Brain pericyte (primary cell): ENCODE measurements at places on chromosomes 1 and 21.
A peak's percentile ranks its signal among the peaks of the same experiment; 100 is the strongest.

- no peak for DNase-seq
These were observed 25.0 kb downstream of the SZT2 start for GRCh38 chr1:43414634-43415223.

GRCh38 chr21:31418377-31419001 is 74.4 kb upstream of the TIAM1 start:
- DNase-seq: no peak

- DNase-seq: no peak
These were observed 112.6 kb downstream of the ADAMTS1 start for GRCh38 chr21:26732432-26733221.

- DNase-seq: no peak
These were observed 107.0 kb downstream of the PLXNA2 start for GRCh38 chr1:208137193-208137592.

- no peak for DNase-seq
These were observed 32.2 kb downstream of the HSPG2 start for GRCh38 chr1:21904704-21905520.

DNA sequence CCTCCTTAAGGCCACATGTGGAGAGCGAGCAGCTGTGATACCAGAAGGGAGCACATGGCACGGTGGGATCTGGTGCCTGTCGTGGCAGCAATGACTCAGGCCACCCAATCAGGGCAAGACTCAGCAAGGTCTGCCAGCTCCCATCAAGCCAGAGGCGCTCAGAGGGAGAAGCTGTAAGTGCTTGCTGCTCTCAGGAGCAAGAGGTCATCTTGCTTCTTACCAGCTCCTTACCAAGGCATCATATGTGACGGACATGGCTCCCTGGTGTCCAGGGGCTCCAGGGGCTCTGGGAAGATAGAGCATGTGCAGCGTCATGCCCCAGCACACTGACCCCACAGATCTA is 72.9 kb downstream of the ITPKB start:
- DNase-seq: no peak

DNA sequence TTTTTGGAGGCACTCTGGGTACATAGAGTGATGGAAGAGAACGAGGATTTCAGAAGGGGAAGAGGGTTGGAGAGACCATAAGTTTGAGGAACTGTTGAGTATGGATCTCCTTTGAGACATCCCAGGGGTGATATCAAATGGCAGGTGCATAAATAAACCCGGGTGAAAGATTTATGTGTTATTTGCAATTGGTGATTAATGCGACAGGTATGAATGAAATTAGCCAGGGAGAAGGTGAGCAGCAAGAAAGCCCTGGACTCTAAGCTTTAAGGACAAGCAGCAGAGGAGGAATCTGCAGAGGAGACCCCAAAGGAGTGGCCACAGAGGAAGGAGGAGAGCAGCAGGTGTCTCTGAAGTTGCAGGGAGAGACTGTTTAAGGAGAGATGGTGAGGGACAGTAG is 8.8 kb upstream of the REN start:
- DNase-seq: no peak

DNA sequence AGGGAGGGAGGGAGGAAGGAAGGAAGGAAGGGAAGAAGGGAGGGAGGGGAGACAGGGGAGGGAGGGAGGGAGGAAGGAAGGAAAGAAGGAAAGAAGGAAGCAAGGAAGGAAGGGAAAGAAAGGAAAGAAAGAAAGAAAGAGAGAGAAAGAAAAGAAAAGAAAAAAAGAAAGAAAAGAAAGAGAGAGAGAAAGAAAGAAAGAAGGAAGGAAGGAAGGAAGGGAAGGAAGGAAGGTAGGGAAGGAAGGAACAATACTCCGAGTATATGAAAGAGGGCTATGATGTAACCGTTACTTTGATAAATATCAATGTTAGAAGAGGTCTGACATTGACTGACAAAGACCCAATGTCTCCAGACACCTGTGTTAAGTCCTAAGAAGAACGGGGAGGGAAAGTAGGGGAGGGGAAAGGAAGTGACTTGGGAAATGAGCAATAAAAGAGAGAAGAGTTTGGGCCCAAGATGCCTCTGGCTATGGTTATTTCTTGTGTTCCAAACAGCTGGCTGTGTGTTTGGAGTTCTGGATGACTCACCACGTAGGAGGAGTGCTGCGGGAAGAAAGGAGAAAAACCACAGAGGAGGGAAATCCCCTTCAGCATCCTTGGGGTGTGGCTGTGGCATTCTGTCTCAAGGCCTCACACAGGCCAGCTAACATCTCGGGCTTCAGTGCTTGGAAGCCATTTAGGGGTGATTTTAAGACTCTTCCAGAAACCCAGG is 37.0 kb upstream of the RXRG start:
- DNase-seq: peak; percentile 7

DNA sequence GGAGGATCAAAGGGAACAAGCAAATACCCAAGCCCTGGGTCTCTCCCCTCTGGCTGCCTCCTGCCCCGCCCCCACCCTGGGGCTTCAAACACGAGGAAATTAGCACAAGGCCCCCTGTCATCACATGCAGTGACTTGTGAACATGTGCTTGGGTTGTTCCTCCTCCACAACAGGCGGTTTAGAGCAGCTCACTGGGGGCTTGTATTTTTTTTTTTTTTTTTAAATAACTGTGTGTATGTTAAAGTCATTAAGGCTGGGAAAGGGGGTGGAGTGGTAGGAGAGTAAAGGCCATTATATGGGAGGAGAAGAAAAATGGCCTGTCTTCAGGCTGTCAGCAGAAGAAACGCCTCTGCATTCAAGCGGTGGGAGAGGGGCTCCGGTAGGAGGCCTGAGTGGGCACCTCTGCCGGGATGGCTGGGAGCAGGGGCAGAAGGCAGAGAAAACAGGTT is 64.2 kb downstream of the PLXNA2 start:
- no peak for DNase-seq

DNA sequence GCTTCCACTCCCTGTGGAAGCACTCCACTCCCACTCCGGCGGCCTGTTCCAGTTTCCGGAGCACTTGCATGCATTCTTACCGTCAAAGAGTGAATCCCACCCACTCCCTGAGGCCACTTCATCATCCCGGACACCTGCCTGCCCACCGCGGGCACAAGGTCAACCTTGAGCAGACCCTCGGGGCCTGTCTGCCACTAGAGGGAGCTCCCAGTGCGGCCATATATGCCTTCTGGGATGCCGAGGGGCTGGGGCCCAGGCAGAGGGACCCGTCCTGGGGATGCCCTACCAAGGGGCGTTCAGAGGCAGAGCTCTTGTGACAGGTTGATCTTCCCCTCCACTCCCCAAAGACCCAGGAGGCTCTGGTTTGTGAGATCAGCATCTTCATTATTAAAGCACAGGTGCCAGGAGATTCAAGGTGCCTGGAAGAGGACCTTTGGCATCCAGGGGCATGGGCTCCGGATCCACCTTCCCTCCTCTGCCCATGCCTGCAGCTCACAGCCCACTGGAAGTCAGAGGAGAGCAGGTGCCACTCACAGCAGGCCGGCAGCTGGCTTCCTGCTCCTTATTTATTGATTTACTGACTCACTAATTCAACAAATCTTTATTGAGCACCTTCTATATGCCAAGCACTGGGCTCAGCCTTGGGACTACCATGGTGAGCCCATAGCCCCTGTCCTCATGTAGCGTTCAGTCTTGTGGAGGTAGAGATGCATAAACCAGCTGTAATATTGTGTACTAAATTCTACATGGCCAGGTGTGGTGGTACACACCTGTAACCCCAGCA is 47.3 kb downstream of the UBIAD1 start:
- DNase-seq: no peak

GRCh38 chr1:51019811-51020210 is 49.8 kb downstream of the CDKN2C start:
- DNase-seq: no peak

DNA sequence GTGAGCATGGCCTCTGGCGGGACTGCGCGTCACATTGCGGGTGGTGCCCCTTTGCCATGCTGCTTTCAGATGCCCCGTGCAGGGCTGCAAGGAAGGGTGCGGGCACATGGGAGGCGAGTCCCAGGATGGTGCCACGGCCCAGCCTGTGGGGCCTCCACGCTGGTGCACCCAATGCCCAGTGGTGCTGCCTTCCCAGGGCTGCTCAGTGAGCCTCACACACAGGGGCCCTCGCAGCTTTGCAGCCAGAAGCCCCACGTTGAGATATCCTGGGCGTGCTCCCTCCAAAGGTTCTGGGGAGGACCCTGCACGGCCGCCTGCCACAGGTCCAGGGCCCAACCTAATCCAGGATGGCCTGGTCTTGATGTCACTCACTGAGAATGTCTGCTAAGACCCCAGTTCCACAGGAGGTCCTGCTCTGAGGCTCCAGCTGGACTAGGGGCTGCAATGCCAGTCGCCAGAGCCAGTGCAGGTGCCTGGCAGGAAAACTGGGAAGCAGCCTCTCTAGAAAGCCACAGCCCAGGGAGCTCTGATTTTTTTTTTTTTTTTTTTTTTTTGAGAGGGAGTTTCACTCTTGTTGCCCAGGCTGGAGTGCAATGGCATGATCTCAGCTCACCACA is 34.1 kb upstream of the PRSS38 start:
- no peak for DNase-seq

DNA sequence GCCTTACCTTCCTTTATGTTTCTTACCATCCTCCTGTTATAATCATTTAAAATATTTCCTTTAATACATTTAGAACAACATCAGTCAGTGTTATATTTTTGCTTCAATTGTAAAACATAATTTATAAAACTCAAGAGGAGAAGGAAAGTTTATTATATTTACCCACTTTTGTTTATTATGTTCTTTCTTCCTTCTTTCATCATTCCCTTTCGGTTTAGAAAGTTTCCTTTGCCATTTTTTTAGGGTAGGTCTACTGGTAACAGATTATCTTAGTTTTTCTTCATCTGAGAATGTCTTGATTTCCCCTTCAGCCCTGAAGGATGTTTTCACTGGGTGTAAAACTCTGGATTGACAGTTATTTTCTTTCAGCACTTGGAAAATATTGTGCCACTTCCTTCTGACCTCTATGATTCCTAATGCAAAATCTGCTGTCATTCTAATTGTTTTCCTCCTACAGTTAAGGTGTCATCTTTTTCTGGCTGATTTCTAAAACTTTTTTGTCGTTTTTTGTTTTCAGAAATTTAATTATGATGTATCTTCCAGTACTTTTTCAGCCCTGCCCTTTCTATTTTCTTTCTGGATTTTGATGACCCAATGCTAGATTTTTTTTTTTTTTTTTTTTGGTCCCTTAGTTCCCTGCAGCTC is 25.0 kb downstream of the PTPN22 start:
- no peak for DNase-seq

DNA sequence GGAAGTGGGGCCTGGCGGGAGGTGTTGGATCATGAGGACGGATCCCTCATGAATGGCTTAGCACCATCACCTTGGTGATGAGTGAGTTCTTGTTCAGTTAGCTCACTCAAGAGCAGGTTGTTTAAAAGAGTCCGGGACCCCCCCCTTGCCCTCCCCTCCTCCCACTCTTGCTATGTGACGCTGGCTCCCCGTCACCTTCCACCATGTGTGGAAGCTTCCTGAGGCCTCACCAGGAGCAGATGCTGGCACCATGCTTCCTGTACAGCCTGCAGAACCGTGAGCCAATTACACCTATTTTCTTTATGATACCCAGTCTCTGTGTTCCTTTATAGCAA is 3.0 kb upstream of the SLC19A1 start:
- DNase-seq: no peak

DNA sequence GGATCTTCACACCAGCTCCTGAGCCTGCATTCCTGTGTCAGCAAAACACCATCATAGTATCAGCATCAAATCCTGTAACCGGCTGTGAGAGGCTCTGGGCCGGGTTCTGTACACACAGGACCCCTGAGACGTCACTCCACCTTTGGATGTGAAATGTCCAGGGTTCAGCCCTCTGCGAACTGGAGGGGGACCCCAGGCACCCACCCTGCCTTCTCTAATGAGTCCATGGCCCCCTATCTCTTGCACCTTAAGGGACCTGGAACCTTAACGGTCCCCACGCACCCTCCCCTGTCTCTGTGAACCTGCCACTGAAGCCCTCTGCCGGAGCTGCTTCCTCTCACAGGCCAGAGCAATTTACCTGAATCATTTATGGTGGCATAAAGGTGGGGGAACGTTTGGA is 257.8 kb downstream of the NPHP4 start:
- DNase-seq: no peak

- no peak for DNase-seq
These were observed 4.7 kb downstream of the FMOD start for GRCh38 chr1:203346060-203346768.

DNA sequence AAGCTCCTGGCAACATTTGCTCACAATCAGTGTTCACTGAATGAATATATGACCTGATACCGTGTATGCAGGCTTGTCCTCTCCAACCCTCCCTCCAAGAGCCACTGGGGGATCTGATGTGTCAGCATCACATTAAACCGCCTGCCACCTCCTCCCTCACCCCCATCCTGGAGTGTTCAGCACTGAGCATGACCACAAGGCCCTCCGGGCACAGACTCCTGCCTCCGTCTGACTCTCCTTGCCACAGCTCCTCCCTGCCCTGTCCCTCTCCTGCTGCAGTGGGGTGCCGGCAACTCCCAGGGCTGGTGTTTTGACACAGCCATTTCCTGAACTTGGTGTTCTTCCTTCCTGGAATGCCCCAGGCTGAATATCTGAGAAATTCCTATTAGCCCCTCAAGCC is 136.7 kb downstream of the FCRL5 start:
- no peak for DNase-seq

DNA sequence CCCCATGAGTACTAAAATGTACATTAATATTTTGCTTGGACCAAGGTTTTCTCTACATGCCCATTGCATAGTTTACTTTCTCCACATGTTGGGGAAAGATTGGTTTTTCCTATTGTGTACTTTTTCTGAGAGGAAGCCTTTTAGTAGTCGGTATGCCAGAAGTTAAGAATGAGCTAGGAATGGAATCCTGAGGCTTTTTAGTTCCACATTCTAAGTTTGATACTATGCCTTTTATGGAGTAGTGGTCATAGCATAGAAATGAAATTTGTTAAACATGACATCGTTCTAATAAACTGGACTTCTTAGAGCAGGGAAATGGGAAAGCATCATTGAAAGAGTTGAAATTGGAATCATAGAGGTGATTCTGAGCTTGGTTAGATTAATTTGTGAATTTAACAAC is 64.3 kb downstream of the BCL9 start:
- no peak for DNase-seq
